ENCODE measurements at places on chromosomes 12 and 14.

DNA sequence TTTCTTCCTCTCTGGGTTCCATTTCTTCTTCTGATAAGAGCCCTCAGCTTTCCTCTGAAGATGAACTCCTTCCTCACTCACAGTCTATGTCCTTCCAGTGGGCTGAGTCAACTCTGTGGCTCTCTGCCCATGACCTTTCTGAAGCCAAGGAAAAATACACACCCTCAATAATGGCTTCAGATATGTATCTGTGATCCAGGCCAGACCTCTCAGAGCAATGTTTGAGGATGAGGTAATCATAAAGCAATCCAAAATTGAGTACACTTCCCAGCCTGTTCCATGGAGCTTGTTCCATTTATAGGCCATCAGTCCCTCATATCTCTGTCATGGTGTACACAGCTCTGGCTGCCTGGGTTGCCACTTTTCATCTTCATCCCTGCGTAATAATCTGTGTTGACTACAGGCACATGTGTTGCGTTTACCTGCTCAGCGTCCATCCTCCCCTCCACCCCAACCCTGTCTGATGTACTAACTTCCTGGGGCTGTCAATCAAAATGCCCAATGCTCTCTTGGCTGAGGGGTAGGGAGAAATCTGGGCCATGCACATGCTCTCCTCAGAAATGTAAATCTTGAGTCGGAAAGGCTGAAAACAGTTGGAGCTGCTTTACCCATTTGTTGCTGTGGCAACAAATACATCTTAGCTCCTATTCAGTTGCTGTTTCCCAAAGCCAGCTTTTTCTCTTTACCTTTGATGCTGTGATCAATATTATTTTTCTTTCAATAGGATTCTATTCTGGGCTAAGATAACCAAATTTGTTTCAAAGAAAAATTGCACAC, 377.8 kb upstream of the TMEM132C start:
- no peak for DNase-seq

- no peak for DNase-seq
These were observed 226.4 kb upstream of the CAND1 start for GRCh38 chr12:67042697-67043131.

- DNase-seq = no peak
These were observed 23.1 kb downstream of the PPTC7 start for GRCh38 chr12:110560048-110560447.

- DNase-seq = no peak
These were observed 209.4 kb downstream of the RASSF9 start for GRCh38 chr12:85626784-85627171.
